Activated CD4-positive, alpha-beta T cell treated with anti-CD3 and anti-CD28 coated beads, Interleukin-2, amount 50 U/mL, for 4 hours (primary cell): ENCODE measurements at places on chromosomes 7 and 10.
A peak's percentile ranks its signal among the peaks of the same experiment; 100 is the strongest.

DNA sequence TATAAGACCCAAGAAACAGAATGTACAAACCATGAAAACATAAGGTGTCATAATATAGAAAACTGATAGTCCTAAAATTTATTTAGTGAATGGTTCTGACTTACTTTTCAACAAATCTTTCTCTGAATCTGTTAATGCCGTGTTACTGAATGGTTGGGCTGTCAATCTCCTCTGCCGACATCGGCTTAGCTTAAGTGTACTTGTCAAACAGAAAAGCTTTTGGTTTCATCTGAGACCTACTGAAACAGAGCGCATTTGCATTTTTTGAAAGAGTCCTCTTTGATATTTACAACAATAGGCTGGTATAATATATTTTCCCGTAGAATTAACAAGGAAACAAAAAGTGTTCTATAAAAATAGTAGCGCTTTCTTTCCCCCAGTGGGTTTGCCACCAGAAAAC is 120.9 kb upstream of the ZNF804B start:
- DNase-seq, result no peak

DNA sequence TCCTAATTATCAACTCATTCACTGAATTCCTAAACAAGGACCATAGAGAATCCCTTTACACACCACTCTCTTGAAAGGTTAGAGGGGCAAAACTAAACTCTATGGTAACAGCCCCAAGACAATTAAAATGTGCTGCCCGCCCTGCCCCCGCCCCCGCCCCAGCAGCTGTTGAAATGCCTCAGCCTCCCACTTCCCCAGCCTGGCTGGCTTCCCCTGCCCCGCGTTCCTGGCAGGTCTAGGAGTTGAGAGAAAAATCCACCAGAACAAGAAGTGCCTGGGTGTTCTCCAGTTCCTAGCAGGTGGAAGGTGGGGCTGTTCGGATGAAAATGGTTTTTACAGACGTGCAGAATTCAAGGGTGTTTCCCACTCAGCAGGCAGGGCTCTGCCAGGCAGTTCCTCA is 109.5 kb upstream of the ZEB1 start:
- DNase-seq, result no peak

- no peak for DNase-seq
These were observed 2.4 kb downstream of the TPST1 start for GRCh38 chr7:66207540-66207939.

DNA sequence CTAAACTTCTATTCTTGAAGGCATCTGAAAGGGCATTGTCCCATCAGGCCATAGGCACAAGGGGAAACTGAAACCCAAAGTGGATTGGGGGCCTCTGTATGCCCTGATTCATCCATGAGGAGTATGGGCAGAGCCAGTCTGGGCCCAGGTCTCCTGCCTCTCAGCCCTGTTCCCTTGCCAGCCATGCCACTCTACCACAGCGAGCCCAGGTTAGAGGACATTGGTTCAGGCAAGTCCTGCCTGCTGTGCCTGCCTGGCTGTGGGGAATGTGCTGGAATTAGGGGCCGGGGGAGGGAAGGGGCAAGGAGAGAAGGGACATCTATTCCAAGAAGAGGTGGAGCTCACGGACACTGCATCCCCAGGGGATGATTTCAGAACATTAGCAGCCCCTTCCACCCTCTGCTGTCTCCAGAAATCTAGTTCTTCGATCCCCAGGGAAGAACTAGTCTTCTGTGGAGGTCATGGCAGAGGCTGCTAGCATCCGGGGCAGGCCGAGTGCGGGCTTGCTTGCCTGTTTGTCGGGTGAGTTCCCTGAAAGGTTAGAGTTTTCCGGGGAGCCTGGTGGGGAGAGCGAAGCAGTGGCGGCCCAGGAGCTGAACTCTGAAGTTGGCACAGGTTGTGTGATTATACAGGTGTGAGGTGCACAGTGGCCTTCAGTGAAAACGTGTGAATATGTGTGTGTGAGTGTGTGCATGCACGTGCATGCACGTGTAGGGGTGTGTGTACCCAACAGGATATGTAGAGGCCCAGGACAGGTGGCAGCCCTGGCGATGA is 37.8 kb downstream of the TBATA start:
- DNase-seq, result no peak

DNA sequence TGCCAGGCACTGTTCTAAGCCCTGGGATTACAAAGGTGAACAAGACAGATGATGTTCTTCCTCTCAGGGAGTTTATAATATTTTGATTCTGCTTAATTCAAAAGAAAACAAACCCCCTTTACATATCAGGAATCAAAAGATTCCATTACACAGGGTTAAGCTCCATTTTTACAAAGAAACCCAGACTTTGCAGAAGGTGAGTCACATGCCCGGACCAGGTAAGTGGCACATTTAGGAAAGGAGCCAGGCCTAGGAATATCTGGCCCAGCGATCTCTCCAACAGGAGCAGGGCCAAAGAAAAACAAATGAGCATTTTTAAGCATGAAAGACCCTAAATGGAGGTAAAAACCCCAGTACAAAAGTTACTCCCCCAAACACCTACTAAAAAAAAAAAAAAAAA is 1.1 kb downstream of the STN1 start:
- DNase-seq, result peak; percentile 7

DNA sequence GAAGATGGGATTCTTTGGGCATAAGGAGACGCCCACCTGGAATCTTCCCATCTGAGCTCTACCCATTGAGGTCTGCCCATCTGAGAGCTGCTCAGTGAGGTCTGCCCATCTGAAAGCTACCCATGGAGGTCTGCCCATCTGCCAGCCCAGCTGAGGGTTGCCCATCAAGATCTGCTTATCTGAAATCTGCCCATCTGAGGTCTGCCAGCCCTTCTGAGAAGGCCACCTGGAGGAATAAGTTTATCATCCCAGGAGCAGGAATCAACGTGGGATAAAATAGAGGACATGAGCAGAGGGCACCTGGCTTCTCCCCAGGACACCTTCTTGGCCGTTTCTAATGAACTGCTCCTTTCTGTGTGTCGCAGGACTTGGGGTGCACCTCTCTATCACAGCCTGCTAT is 35.3 kb upstream of the PDZD8 start:
- no peak for DNase-seq

- no peak for DNase-seq
These were observed 579.0 kb upstream of the DPP6 start for GRCh38 chr7:153473185-153473584.

- no peak for DNase-seq
These were observed 13.7 kb downstream of the TAS2R40 start for GRCh38 chr7:143235561-143235960.

GRCh38 chr10:86164960-86165630 is 201.5 kb downstream of the GRID1 start:
- DNase-seq, result no peak

GRCh38 chr10:123649676-123650075 is 16.5 kb upstream of the GPR26 start:
- no peak for DNase-seq

DNA sequence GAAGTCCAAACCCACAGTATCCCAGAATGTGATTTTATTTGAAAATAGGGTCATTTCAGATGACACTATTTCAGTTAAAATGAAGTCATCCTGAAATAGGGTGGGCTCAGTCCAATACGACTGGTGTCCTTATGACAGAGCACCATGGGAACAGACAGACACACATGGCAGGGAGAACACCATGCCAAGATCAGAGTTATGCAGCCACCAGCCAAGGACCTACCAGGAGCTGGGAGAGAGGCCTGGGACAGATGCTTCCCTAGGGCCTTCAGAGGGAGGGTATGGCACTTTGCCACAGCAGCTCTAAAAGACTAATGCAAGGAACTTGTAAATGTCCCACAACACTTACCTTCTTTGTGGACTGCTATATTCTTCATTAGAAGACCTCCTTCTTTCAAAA is 226.5 kb downstream of the NEBL start:
- no peak for DNase-seq

DNA sequence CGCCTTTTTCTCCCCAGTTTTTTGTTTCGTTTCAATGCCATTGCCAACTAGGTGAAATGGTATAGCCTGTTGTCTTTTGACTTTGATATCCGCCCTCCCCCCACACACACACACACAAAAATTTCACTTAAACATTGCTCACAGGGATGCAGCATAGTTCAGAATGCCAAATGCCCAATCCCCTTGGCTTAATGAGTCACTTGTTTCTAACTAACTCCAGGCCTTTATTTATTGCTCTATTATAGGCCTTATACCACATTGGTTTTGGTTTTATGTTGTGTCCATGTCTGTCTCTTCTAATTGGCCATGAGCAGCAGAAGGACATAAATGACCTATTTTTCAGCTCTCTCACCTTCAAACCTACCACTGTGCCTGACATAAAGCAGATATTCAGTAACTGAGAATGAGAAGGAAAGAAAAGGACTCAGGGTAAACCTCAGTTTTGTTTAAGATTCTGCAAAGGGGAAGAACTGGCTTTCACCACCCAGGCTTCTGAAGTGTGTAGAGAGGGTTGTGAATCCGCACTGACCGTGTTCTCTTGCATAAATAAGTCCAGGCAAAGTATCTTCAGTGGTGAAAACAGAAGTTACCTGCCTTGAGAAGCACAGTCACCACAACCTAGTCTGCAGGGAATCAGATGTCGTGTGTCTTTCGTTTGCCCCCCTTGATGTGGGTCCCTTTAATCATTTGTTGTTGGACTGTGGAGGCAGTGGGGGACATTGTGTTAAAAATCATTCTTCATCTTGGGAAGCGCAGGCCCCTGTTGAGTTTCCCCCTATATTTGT is 139.8 kb downstream of the CELF2 start:
- DNase-seq, result no peak

- no peak for DNase-seq
These were observed 94.4 kb downstream of the ANK3 start for GRCh38 chr10:60295028-60295937.

DNA sequence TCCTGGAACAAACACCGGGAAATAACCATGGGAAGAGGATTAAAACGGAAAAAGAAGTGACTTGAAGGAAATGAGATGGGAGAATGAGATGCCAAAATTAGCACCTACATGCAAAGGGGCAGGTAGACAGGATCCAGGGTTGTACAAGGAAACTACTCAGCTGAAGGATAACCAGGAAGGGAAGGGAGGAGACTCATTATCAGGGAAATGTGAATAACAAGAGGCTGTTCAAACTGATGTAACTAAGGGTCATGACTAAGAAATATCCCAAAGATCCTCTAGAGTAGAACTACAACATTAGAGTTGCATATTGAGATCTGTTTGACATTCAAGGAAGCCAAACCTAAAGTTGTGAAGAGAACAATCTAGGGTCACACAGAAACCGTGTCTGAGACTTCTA is 166.2 kb upstream of the SP8 start:
- DNase-seq, result no peak

GRCh38 chr7:118311121-118311836 is 86.8 kb downstream of the ANKRD7 start:
- no peak for DNase-seq

- no peak for DNase-seq
These were observed 11.9 kb upstream of the ZMIZ1 start for GRCh38 chr10:79056736-79057391.

- DNase-seq, result no peak
These were observed 86.0 kb downstream of the CAMK1D start for GRCh38 chr10:12435348-12435747.

DNA sequence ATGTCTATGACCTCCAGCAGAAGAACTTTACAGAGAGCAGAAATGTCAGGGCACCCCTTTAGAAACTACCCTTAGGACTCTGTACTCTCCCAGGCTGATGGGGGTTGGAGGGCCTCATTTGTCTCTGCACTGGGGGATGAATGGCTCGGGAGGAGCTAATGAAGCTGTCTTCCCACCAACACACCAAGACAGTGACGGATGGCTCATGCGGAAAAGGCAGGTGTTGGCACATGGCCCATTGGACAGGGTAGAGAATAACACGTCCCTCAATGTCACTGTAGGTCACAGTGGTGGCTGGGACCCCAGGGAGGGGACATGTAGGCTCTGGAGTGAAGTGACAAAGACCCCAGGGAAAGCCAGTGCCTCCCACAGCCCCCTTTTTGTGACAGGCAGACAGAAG is 64.0 kb upstream of the PCBD1 start:
- DNase-seq, result no peak

- DNase-seq, result no peak
These were observed 32.4 kb downstream of the ITIH5 start for GRCh38 chr10:7634142-7634894.

GRCh38 chr7:82382276-82382675 is 61.3 kb downstream of the CACNA2D1 start:
- no peak for DNase-seq

DNA sequence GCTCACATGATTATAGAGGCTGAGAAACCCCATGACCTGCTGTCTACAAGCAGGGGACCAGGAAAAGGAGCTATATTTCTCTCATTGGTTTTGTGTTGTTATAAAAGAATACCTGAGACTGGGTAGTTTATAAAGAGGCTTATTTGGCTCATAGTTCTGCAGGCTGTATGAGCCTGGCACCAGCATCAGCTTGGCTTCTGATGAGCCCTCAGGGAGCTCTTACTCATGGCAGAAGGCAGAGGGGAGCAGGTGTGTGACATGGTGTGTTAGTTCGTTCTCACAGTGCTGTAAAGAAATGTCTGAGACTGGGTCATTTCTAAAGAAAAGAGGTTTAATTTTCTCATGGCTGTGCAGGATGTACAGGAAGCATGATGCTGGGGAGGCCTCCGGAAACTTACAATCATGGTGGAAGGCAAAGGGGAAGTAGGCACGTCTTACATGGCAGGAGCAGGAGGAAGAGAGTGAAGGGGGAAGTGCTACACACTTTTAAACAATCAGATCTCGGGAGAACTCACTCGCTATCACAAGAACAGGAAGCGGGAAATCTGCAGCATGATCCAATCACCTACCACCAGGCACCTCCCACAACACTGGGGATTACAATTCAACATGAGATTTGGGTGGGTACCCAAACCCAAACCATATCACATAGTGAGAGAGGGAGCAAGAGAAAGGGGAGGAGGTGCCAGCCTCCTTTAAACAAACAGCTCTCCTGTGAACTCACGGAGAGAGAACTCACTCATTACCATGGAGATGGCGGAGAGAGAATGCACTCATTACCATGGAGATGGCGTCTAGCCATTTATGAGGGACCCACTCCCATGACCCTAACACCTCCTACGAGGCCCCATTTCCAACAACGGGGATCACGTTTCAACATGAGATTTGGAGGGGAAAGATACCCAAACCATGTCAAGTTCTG is 133.4 kb downstream of the JCAD start:
- no peak for DNase-seq

GRCh38 chr10:20976891-20977290 is 79.8 kb upstream of the NEBL start:
- no peak for DNase-seq

DNA sequence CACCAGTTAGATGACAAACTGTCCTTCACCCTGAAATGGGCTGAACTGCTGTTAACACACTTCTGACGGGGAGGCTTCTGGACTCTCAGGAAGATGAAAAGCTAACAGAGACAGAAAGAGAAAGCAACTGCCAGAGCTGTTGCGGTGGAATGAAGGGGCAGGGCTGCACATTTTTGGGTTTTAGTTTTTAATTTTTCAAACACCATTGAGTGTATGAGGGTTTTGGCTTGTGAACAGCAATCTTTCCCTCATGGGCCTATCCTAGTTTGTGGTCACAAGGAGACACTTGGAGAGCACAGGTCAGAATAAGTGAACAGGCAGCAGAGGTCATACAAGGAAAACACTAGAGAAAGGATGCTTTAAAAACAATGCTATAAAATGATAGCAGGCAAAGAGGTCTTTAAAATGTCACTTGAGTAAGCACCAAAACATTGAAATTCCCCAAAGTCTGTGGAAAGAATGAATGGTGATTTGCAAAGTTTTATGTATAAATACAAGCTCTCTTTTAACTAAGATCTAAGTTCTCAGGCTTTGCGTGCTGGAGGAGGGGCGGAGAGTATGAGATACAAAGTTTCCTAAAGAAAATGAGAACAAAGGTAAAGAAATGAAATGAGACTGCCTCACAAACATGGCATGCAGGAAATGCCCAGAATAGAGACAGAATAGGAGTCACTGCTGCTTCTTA is 101.4 kb upstream of the GLI3 start:
- no peak for DNase-seq
